ENCODE measurements at places on chromosomes 3 and 15. TPM values are rescaled to one million over a fixed set of nuclear protein-coding genes. Genes with fewer than 3 reads are reported as not detected.

SHQ1 gene
- total RNA-seq = 26.7 TPM

- H3K4me3 ChIP-seq = no peak overlapping the region
- H3K27me3 ChIP-seq = no peaks in the 10 kb centered on the region
- no peaks in the 10 kb centered on the region for H3K4me1 ChIP-seq
- no peak for DNase-seq
- H3K36me3 ChIP-seq = no peaks in the 10 kb centered on the region
Observed at GRCh38 chr3:17546500-17547255, 195.8 kb downstream of the TBC1D5 start.

DNA sequence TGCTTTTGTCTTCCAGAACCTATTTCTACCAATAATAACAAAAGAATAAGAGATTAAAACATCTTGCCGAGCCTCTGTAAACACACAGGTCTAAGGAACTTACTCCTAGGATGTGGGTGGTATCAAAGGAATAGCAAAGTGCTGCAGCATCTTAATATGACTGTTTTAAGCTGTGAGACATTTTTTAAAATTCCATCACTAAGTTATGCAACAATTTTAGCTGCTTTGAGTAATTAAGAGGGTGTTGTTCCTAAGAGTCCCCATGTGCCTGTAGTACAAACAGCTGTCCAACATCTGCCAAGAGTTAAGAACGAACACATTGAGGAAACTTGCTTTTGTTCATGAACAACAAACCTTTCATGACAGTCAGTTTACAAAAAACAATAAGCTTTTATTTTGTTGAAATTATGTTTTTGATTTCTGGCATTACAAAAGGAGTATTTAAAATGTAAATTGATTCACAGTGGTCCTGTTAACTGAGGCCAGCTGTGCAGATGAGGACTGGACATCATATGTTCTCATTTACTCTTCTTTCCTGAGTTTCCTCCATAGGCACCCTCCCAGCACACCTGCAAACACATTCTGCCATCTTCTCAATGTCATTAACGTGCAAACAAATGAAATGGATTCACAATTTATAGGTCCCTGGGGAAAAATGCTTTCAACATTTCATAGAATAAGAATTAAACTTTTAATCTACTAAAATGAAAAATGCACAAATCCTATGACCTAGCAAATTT, 337.3 kb upstream of the ARHGEF26 start:
- H3K4me3 ChIP-seq = no peak overlapping the region
- peaks cover 13% of the 10 kb centered on the region for H3K27me3 ChIP-seq
- DNase-seq = no peak
- no peaks in the 10 kb centered on the region for H3K36me3 ChIP-seq

CDHR4 gene
- total RNA-seq = 0.39 TPM

IGSF10 gene
- total RNA-seq = not detected

GOLGA6A gene
- 0.53 TPM for total RNA-seq

Measured in activated T-cell treated with anti-CD3 and anti-CD28 coated beads, Interleukin-2, amount 50 U/mL, for 72 hours (primary cell).